ENCODE measurements at places on chromosomes 16 and 17. TPM values are rescaled to one million over a fixed set of nuclear protein-coding genes. Genes with fewer than 3 reads are reported as not detected.
A peak's percentile ranks its signal among the peaks of the same experiment; 100 is the strongest.

Gene CCDC92B
- total RNA-seq = not detected

Gene GRB2
- 92.0 TPM for total RNA-seq

Gene GPR142
- total RNA-seq = not detected

Gene AATK
- total RNA-seq = 0.74 TPM

Gene SLC16A5
- 20.0 TPM for total RNA-seq

Gene PRSS22
- not detected for total RNA-seq

Gene MMP25
- total RNA-seq = 0.25 TPM

GRCh38 chr17:43342589-43342890, 56.3 kb upstream of the ARL4D start:
- no peak for DNase-seq

GRCh38 chr16:3149630-3150345, 15.0 kb downstream of the ZNF213 start:
- DNase-seq = peak; percentile 70

- no peak for DNase-seq
Measured at GRCh38 chr17:28937044-28937729, 14.1 kb downstream of the PHF12 start.

DNA sequence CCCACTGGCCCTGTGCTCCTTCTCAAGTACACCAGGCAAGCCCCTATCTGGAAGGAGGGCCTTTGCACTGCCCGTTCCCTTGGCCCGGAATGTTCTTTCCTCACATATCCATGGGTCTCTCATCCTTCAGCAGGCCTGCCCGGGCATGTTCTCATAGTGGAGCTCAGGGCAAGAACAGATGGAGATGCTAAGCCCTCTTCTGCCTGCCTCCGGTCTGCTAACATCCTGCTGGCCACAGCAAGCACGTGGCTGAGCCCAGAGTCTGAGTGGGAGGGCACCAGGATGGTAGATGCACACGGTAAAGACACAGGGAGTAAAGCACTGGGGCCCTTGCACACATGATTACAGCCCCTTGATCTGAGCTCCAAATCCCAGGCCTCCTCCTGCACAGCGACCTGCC, 19.8 kb upstream of the ANKRD40CL start:
- DNase-seq = no peak

DNA sequence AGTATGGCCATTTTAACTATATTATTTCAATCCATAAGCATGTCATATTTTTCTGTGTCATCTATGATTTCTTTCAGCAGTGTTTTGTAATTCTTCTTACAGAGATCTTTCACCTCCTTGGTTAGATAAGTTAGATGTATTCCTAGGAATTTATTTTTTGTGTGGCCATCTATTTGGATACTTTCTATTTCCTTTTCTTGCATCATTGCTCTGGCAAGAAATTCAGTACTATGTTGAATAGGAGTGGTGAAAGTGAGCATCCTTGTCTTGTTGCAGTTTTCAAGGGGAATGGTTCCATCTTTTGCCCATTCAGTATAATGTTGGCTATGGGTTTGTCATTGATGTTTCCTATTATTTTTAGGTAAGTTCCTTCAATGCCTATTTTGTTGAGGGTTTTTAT, 15.1 kb upstream of the ABCA9 start:
- no peak for DNase-seq

DNA sequence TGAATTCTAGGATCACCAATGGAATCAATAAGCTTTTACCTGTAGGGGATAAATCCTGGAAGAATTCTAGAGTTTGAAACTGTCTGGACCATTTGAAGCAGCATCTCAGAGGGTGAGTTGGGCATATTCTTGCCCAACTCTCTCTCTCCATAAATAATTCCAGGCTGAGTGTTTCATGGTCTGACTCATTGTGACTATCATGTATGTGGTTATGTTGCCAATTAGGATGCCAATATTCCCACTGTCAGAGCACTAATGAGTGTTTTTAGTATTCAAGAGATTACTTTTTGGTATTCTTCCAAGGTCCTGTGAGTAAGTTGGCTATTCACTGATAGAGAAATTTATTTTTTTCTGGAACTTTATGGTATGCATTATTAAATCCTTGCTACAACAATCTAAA, 456.9 kb downstream of the TOX3 start:
- DNase-seq = no peak

GRCh38 chr16:52363082-52363481, 183.9 kb downstream of the TOX3 start:
- no peak for DNase-seq

- no peak for DNase-seq
Measured at GRCh38 chr16:11259655-11260595, 3.9 kb upstream of the SOCS1 start.

GRCh38 chr16:54591816-54592246, 305.2 kb upstream of the IRX3 start:
- no peak for DNase-seq

DNA sequence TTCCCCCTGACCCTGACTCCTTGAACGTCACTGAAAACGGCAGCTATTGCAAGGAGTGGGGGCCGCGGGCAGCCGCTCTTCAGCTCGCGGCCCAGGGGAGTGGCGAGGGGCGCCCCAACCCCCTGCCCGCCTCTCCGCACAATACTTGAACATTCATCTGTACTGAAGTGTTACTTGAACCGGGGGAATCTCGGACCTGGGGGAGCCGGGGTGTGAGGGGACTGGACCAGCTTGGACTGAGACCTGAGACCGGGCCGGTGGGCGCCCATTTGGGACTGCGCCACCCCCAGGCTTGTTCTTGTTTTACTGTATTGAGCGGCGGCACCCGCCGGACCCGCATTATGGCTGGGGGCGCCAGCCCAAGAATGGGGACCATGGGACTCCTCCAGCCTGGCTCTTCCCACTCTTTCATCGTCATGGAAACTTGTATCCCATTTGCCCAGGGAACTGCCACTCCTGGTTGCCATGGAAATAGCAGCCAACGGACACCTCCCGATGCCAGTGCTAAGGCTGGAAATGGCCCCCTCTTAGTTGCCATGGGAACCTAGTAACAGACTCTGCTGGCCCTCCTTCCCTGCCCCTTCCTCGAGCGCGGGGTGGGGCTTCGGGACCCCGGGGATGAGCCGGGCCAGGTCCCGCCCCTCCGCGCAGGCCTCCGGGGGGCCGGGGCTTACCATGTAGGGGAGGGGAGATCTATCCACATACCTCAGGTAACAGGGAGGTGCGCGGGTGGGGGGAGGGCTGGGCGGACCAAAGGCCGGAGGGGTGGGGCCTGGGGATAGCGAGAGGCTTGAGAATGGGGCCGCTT, 805 bp upstream of the ORAI3 start:
- peak; percentile 85 for DNase-seq

DNA sequence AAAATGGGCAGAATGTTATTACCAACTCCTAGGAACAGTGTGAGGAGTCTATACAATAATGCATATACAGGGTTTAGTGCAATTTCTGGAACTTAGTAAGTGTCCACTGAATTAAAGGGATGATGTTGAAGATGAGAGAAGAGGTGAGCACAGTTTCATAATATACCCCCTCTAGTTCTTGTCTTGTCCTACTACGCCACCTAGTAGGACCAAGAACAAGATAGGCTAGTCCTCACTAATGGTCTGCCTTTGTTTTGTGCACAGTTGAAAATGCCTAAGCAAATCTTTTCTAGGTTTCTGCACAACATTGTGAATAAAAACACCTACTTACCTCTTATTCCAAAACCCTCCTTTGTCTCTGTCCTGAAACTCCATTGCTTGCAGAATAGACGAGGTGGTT, 670.2 kb downstream of the CDH8 start:
- no peak for DNase-seq

DNA sequence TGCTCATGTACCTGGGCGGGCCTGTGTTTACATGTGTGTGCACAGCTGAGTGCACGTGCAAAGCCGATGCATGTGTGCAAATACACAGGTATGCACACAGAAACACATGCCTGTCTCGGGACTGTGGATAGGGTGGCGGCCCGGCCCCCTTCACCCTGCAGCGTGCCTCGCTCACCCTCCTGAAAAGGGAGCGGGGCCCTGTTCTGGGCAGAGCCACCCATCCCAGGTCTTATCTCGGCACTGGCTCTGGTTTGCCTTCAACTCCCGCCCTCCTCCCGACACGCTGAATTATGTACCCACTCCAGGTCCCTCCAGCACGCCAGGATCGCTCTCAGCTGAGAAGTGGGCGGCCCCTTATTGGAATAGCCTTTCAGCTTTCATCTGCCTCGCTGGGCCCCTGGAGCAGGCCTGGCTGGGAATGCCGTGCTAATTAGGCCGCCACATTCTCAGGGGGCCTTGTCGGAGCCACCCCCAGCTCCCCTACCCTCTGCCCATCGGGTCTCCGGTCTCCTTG, 77.8 kb downstream of the RTN4RL1 start:
- no peak for DNase-seq

DNA sequence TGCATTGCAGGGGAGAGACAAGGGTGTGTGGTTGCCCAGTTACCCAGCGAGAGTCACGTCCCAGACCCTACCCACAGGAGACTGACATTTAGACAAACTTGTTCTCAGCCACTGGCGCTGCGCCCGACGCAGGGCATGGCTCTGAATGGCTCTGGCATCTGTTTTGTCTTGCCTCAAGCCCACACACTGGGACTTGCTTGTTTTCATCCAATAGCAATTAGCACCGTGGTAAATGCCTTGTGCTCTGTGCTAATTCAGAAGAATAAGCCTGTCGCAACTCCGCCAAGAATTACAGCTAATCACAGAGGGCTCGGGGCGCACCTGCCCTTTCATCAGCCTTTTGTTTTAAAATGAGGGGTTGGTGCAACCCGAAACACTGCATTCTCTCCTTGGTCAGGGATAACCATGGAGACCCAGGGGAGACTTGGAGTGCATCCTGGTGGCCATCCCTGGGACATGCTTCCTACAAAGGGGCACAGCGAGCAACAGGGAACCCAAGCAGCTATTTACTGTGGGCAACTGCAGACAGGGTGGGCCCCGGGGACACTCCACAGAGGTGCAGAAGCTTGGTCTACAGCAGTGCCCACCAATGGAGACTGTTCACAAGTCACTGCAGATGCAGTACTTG, 220.6 kb upstream of the ZFHX3 start:
- no peak for DNase-seq

GRCh38 chr17:64418506-64419339, 28.1 kb upstream of the PECAM1 start:
- peak; percentile 58 for DNase-seq

GRCh38 chr17:44568945-44569858, 11.9 kb downstream of the FZD2 start:
- DNase-seq = no peak

DNA sequence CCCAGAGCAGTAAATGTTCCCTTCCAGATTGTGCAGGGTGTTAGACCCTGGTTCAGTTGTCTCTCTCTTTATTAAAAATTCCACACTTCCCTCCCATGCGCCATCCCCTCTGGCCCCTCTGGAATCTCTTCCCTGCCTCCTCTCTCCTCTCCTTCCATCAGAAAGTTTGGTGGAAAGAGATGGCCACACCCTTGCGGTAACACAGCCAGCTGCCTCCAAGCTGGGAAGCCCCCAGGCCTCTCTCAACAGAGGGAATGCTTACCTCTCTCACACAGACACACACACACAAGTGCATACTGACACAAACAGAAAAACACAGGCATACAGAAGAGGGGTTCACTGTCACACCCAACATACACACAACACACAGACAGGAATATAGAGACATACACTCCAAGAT, 220.5 kb downstream of the C16orf78 start:
- DNase-seq = no peak
